ENCODE measurements at places on chromosomes 11 and 22.

GRCh38 chr11:100188137-100188783 is 498.8 kb upstream of the ARHGAP42 start:
- DNase-seq: no peak

GRCh38 chr22:43168471-43169309 is 17.3 kb downstream of the TSPO start:
- no peak for DNase-seq

GRCh38 chr11:1156506-1157340 is 1.0 kb upstream of the MUC5AC start:
- no peak for DNase-seq

DNA sequence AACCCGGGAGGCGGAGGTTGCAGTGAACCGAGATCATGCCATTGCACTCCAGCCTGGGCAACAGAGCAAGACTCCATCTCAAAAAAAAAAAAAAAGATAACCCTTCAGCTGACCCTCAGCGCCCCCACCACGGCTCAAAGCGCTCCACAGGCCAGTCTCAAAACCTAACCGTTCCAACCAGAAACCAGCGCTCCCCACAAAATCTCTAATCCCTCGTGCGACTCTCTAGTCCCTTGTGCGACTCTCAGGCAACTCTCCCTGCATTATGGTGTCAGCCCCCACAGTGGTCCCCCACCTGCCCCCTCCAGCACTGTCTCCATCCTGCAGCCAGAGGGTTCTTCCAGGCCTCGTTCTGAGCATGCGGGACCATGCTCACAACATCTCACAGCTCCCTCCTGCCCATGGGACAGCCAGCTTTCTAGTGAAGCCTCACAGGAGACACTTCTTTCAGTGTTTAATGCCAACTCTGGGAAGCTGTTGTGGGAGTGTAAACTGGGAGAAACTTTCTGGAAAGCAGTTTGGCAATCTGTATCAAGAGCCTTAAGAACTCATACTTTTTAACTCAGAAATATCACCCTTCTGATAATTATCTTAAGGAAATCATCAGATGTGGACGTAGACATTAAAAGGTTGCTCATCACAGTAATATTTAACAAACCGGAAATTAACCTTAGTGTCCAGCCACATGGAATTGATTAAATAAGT is 4.2 kb upstream of the RASGRP2 start:
- DNase-seq: no peak

DNA sequence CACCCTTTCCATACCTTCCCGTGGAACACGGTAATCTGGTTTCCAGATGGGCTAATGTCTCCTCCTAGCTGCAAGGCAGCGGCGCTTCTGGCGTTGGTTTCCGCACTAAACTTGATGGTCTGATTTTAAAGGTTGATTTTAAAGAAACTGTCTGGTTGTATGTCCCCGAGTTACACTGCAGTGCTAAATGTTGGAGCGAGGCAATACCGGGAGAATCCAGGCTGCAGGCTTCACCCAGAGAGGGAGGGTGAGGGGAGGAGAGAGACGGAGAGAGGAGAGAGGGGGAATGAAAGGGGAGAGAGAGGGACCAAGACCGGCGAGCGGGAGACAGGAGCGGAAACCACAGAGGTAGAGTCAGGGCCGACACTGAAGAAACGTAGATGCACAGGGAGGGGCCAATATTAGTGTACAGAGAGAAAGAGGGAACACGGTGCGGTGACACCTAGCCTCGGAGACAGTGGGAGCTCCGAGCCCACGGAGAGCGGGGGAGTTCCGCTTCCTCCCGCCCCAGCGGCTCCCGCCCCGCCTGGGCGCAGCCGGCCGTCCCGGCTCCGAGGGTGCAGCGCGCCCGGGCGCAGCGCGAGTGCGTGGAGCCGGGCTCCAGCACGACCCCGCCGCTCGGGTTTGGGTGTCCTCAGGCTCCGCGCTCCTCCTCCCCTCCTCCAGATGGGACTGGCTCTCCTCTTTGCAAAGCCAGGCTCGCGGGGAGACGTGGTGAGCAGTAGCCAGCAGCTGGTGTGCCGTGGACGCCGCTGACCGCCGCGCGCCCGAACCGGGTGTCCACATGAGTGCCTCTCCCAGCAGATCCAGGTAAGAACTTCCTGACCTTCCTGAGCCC is 71.9 kb upstream of the GRAMD1B start:
- peak; percentile 14 for DNase-seq

DNA sequence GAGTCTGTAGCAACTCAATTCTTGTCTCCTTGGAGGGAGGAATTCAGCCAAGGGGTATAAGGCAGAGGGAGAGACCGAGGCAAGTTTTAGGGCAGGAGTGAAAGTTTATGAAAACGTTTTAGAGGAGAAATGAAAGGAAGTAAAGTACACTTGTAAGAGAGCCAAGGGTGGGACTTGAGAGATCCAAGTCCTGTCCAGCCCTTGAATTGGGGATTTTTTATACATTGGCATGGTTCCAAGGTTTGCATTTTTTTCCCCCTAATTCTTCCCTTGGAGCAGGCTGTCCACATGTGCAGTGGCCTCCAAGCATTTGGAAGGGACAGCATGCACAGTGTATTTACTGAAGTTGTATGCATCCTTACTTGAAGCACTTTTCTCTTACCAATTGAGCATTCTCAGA is 192.1 kb downstream of the LUZP2 start:
- DNase-seq: no peak

GRCh38 chr22:22215659-22216449 is 28.7 kb upstream of the VPREB1 start:
- no peak for DNase-seq

- no peak for DNase-seq
Measured at GRCh38 chr11:21896746-21897602, 295.9 kb upstream of the ANO5 start.

DNA sequence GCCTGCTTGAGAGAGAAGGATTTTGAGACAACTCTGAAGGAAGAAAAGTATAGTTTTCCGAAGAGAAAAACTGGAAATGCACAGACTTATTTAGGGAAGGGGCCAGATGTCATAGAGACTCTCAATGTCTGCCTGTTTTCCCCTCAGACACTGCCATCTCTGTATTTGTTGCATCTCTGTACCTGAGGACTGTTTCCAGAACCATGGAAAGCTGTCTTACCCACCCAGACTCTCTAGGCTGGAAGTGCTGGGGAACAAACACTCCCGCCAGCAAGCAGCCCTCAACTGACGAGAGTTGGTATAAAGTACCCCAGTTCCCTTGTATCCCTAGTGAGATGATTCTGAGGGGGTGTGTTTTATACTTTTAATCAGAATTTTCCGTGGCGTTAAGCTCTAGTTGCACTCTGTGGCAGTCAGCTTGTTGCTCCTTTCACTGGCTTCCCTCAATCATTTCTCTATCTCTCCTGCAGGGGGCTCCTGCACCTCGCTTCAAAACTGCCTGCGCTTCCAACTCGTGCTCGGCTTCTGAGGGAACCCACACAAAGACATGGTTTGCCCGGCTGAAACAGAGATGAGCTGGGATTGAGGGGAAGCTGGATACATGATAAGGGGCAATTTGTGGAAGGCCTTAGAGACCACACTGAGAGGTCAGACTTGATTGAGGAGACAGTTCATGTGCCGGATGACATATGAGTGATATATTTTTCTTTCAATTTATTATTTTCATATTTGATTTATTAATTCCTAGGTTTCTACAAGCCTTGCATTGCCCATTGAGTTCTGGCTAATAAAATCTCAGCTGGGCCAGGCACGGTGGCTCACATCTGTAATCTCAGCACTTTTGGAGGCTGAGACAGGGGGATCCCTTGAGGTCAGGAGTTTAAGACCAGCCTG is 36.9 kb upstream of the CLPB start:
- peak; percentile 30 for DNase-seq

DNA sequence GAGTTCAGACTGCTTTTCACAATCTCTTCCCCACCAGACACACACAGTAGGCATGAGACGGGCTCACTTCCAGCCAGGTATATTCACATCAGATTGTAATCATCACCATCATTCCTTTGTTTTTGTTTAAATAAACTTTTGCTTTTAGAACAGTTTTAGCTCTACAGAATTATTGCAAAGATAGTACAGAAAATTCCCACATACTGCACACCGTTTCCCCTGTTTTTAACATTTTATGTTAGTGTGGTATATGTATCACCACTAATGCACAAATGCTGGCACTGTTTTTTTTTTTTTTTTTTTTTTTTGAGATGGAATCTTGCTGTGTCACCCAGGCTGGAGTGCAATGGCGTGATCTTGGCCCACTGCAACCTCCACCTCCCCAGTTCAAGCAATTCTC is 83.3 kb upstream of the ANO1 start:
- DNase-seq: no peak

DNA sequence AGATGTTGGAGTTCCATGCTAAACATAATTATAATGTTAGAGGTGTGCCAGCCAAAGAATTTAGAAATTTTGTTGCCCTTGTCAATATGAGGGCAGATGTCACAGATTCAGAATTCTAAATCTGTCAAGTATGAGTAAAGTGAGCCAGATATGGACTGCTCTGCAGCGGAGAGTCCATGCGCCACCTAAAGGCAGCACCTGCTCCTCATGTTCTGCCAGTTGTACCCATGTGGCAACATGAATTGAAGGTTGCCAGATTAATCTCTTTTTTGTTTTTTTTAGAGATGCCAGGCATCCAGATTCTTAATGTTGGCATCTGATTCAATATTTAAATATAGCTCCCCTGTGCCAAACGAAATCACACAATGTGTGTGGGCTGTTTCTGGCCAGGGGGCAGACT is 678.6 kb upstream of the ANO5 start:
- peak; percentile 7 for DNase-seq

- DNase-seq: peak; percentile 26
Measured at GRCh38 chr11:92739041-92739440, 230.4 kb upstream of the MTNR1B start.

DNA sequence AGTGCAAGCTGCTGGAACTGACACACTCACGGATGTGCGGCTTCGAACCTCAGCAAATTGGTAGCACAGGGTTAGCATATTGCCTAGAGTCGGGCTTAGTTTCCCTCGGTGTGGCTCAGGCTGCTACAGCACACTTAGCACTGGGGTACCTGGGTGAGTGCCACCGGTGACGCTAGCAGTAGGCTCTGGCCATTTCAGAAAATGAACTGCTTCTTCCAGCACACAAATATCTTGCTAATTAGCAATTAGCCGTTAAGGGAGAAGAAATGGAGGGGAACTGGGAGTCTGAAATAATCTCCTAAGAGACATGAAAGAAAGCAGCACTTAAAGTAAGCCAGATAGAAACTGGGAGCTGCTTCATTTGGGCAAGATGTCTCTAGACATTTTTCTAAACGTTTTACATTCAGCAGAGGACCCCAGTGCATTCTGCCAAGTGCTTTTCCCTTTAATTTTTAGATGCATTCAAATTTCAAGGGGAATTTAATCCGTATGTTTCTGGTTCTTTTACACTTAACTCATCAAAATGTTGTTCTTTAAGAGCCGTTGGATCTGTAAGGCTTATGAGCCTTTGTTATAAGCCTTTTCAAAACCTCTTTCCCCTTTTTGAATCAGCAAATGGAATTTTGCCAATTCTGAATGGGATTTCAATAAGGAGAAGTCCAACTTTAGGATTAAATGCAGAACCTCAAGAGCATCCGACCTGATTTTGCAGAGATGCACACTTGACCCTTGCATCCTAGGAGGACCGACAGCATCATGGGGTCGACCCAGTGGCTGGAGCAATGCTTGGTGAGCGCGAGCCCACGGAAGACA is 708.1 kb downstream of the NTM start:
- no peak for DNase-seq

DNA sequence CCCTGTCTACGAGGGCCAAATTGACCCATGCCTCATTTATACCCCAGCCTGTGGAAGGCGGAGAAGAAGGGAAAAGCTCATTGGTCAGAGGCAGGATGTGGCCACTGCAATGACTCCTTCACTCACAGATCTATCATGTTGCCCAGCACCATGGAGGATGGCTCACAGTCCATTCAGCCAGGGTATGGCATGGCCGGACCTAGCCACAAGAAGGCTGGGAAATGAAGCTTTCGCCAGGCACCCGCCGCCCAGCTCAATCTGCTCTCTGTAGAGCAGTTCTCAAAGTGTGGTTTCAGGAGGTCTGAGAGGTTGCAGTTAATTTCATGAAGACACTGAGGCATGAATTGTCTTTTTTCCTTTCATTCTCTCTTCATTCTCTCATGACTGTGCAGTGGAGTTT is 40.6 kb upstream of the LINC01488 start:
- DNase-seq: no peak

- DNase-seq: no peak
Measured at GRCh38 chr11:74023276-74023675, 14.4 kb upstream of the UCP3 start.

GRCh38 chr11:62399172-62399877 is 19.5 kb upstream of the SCGB1A1 start:
- no peak for DNase-seq

DNA sequence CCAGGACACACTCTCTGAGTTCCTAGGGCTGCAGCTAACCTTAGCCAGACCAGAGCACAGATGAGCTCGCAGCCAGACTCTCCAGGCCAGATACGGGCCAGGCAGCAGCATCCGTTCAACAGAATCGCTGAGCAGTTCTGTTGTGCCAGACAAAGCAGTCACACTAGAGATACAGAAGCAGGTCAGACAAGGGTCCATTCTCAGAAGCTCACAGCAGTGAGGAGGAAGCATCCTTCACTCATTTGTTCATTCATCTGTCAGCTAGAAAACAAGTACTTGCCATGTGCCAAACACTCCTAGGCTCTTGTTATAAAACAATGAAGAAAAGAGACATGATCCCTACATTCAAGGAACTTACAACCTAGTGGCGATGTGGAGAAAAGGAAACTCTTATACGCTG is 2.6 kb downstream of the LMO2 start:
- DNase-seq: no peak

GRCh38 chr22:37742376-37743171 is 45.7 kb downstream of the TRIOBP start:
- no peak for DNase-seq

- DNase-seq: no peak
Measured at GRCh38 chr22:30607300-30607930, 441 bp downstream of the TCN2 start.

GRCh38 chr11:134231958-134232659 is 7.6 kb downstream of the VPS26B start:
- DNase-seq: no peak

DNA sequence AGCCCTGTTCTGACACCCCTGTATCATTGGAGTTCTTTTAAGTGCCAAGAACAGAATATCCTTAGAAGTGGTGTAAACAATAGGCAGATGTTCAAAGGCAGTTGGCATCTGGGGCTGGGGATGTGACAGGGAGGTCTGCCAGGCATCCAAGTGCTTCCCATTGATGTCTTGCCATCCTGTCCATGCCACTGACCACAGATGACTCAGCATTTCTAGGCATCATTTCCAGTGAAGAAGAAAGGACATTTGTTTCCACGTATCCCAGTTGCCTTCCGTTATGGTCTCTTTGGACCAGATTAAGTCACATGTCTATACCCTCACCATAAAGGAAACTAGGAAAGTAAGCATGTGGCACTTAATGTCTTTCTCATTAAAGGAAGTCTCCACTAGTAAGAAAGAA is 76.7 kb upstream of the BARX2 start:
- no peak for DNase-seq

GRCh38 chr22:27992294-27993165 is 73.5 kb upstream of the PITPNB start:
- DNase-seq: no peak

GRCh38 chr11:112745973-112746372 is 215.2 kb upstream of the NCAM1 start:
- no peak for DNase-seq

Measured in NCI-H524 treated with DMSO at 0.1 percent for 48 hours (cell line).